ENCODE measurements at places on chromosomes 7 and 10.

GRCh38 chr7:50647286-50647980 is 82.2 kb upstream of the DDC start:
- no peak for DNase-seq

GRCh38 chr10:125016611-125017202 is 74.8 kb downstream of the ZRANB1 start:
- no peak for DNase-seq

DNA sequence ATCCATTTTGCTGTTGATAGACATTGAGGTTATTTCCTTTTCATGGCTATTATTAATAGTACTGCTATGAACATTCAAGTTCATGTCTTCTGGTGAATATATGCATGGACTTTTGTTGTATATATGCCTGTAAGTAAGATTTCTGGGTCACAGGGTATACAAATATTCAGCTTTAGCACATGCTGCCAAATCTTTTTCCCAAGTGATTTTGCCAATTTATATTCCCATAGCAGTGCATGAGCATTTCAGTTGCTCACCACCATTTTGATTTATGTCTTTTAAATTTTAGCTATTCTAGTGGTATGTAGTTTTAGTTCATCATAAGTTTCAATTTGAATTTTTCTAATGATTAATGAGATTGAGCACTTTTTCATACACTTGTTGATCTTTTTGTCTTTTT is 59.9 kb downstream of the CALD1 start:
- DNase-seq, result no peak

DNA sequence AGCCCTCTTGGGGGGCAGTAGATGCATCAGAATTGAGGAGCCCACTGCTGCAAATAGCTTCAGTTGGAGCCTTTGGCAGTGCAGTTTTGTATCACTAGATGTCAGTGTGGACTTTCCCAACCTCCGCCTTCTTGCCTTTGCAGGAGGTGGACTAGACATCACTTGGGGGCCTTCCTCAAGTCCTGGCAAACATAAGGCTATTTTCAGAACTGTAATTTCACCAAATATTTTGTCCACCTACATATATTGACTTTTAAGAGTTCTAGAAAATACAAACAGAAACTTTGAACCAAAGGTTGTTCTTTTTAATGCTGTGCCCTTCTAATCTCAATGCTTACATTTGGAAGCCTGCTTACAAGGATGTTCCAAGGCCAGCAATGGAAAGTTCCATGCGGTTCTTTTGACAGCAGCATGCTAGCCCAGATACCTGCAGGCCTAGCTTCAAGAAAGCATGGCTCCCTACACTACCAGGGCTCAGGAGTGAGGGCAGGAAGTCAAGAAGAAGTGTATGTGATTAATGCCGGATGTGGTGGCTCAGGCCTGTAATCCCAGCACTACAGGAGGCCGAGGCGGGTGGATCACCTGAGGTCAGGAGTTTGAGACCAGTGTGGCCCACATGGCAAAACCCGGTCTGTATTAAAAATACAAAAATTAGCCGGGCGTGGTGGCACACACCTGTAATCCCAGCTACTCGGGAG is 8.0 kb upstream of the ZNRF2 start:
- peak; percentile 43 for DNase-seq

- no peak for DNase-seq
Observed at GRCh38 chr10:36669615-36670352, 455.6 kb upstream of the ANKRD30A start.

- no peak for DNase-seq
Observed at GRCh38 chr7:156820445-156821063, 72.4 kb downstream of the LMBR1 start.

GRCh38 chr10:6445671-6446316 is 134.3 kb downstream of the PRKCQ start:
- DNase-seq, result peak; percentile 69

DNA sequence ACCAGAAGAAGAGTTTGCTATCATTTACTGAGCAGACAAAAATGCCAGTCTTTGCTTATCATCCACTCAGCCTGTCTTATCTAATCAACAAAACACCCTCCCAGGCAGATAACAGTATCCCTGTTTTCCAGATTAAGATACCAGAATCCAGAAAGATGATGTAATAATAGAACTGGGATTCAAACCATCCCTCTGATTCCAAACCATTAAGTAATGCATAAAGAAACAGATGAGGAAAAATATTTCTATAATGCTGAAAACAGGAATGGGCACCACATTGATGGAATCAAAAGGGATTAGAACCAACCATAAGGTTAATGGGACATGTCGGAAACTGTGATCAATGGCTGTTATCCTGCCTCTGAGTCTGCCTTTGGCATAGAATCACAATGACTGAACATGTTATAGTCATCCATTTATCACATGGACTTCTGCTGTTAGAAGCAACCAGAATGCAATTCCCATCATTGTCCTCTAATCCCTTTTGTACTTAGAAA is 92.1 kb upstream of the RSU1 start:
- DNase-seq, result no peak

DNA sequence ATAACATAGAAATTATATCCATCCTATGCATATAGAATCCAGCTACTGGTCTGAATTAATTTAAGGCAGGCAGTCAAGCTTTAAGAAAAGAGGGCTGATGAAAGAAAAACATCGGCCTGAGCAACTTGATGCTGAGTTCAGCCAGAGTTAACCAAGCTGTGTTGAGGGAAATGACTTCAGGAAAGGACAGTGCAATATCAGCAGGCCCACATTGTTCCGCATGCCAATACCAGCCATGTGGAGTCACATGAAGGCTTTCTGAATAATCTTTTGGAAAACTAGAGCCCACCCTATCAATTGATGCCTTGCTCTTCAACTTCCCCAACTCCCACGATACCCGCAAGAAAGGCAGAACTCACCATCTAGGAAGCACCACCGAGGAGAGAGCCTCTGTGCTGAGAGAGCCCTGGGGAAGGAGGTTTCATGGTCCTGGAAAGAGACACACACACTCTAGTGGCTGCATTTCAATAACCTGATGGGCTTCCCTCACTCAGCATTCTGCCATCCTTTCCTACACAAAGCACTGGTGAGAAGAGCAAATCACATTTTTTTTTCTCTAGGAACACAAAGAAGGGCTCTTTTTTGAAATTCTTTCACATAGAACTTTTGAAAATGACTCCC is 125.8 kb upstream of the PTN start:
- no peak for DNase-seq

DNA sequence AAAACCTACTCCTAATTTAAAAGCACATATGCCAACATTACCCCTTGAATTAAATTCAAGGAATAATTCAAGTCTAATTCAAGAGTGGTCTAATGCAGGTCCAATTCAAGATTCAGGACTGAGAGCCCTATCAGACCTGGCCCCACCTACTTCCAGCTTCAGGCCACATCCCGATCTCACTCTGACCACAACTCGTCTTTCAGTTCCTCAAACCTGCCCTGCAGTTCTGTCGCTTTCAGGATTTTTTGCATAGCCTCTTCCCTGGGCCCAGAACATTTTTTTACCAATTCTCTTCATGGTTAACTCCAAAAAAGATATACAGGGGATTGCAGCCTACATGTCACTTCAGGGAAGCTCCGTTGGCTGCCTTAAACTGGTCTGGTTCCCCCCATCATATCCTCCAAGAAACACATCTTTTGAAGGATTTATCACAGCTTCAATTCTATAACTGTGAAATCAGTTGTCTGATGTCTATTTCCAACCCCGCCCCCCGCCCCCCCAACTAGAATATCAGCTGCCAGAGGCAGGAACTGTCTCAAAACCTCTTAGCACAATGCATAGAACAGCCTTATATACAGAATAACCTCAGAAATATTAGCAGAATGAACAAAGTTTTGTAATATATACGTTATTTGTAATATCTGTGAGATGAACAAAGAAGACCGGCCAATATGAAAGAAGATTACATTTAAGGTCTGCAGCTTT is 20.8 kb downstream of the CCDC6 start:
- no peak for DNase-seq

- DNase-seq, result no peak
Observed at GRCh38 chr10:25813511-25813910, 120.5 kb upstream of the MYO3A start.

DNA sequence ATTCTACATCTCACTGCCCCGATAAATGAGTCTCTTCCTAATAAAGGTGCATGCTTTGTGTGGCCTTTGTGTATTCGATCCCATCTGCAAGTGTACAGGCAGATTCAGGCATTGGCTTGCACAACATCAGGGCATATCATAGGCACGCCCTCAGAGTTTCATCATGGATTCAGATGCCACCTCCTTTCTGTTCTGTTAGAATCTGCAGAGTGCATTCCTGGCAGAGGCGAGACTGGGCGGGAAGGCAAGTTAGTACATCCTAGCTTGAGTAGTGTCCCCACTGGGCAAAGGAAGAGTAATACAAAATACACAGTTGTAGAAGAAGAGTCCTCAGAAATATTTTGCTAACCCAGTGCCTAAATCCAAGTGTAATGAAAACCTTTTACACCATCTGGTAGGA is 346.5 kb upstream of the GALNT17 start:
- DNase-seq, result no peak

Data from activated naive CD4-positive, alpha-beta T cell treated with Interleukin-2 at 50 U/mL for 16 hours (primary cell).